Esophagus squamous epithelium (tissue), 5 donors: ENCODE measurements at places on chromosomes 4 and X.

DNA sequence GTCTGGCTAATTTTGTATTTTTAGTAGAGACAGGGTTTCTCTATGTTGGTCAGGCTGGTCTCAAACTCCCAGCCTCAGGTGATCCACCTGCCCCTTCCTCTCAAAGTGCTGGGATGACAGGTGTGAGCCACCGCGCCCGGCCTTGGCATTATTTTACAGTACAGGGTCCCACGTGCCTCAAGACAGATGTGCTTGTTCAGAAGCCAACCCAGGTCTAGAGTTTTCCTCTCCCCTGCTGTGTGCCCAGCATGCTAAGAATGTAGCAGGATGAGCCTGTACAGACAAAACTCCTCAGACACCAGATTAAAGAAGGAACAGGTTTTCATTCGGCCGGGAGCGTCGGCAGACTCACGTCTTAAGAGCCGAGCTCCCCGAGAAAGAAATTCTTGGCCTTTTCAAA lies 42.2 kb downstream of the CRLF2 start:
- H3K27ac ChIP-seq, result no peak overlapping the region
- H3K4me1 ChIP-seq, result no peaks in the 10 kb centered on the region
- H3K4me3 ChIP-seq, result no peak overlapping the region
- H3K27me3 ChIP-seq, result no peaks in the 10 kb centered on the region
- H3K36me3 ChIP-seq, result no peaks in the 10 kb centered on the region
- no peak for DNase-seq

DNA sequence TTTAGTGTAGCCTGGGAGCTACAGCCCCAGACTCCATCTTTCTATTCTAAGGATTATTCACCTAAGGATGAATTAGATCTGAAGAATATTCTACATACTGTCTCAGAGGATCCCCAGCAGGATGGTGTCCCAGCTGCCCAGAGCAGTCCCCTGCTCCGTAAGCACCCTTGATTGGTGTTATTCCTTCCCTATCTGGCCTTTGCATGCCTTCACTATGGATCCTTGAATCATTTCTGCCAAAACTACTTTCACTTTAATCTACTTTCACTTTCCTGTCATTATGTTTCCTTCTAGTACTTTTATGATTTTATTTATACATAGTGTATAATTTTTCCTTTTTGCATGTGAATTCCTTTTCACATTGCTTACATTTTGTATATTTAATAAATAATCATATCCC lies 39.2 kb downstream of the ARHGAP24 start:
- no peaks in the 10 kb centered on the region for H3K27me3 ChIP-seq
- H3K27ac ChIP-seq, result no peak overlapping the region
- no peaks in the 10 kb centered on the region for H3K4me1 ChIP-seq
- H3K4me3 ChIP-seq, result peak overlapping the region; percentile 6
- H3K36me3 ChIP-seq, result no peaks in the 10 kb centered on the region

GRCh38 chrX:41588271-41588670 lies 100.5 kb upstream of the GPR34 start:
- H3K36me3 ChIP-seq, result peaks cover 7% of the 10 kb centered on the region
- DNase-seq, result no peak
- no peak overlapping the region for H3K4me3 ChIP-seq

DNA sequence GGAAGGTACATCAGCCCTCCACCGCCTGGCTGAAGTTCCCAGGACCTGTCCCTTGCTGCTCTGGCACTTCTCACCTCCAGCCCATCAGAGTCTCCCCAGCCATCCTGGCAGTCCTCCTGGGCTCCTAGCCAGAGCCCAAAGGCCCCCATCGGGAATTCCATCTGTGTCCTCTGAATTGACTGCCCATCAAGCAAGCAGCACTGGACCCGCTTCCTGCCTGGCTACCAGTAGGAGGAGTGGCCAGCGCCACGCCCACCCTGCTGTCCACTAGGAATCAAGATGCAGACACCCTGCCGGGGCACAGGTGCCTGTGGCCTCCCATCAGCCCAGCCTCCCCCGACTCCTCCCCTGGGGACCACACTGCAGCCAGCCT lies 47.2 kb downstream of the C4orf50 start:
- H3K27ac ChIP-seq, result no peak overlapping the region
- DNase-seq, result no peak
- H3K4me1 ChIP-seq, result no peaks in the 10 kb centered on the region

- no peak for DNase-seq
- no peak overlapping the region for H3K4me3 ChIP-seq
- no peaks in the 10 kb centered on the region for H3K27me3 ChIP-seq
- no peak overlapping the region for H3K27ac ChIP-seq
- no peaks in the 10 kb centered on the region for H3K36me3 ChIP-seq
Measured at GRCh38 chr4:145490796-145491195, 9.1 kb downstream of the SMAD1 start.

GRCh38 chrX:916230-916599 lies 285.6 kb downstream of the SHOX start:
- no peak for DNase-seq
- H3K36me3 ChIP-seq, result no peaks in the 10 kb centered on the region
- no peaks in the 10 kb centered on the region for H3K27me3 ChIP-seq
- H3K27ac ChIP-seq, result no peak overlapping the region
- no peaks in the 10 kb centered on the region for H3K4me1 ChIP-seq
- no peak overlapping the region for H3K4me3 ChIP-seq

DNA sequence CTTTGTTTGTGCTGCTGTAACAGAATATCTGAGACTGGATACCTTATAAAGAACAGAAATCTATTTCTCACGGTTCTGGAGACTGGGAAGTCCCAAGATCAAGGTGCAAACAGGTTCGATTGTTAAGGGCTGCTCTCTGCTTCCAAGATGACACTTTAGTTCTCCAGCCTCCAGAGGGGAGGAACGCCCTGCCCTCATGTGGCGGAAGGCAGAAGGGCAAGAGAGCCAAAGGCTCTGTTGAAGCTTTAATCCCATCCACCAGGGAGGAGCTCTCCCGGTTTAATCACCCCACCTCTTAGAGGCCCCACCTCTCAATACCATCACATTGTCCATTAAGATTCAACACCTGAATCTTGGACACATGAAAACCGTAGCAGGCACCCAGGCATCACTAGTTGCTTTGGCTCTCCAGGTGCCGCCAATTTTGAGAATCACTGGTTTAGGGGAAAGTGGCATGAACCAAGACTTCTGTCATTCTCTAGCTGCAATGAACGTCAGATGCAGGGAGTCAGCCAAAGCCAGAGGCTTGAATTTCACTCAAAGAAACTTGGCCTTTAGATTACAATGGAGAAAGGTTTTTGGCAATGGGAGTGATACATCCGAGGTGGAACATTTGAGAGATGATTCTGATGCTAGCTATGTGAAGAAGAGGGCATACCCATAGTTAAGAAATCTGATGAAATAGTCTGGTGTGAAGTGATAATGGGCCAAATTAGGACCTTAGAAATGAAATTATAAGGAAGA lies 15.7 kb downstream of the FHL1 start:
- no peaks in the 10 kb centered on the region for H3K4me1 ChIP-seq
- peak overlapping the region; percentile 69 for H3K27ac ChIP-seq
- no peak overlapping the region for H3K4me3 ChIP-seq
- no peaks in the 10 kb centered on the region for H3K36me3 ChIP-seq
- DNase-seq, result no peak

DNA sequence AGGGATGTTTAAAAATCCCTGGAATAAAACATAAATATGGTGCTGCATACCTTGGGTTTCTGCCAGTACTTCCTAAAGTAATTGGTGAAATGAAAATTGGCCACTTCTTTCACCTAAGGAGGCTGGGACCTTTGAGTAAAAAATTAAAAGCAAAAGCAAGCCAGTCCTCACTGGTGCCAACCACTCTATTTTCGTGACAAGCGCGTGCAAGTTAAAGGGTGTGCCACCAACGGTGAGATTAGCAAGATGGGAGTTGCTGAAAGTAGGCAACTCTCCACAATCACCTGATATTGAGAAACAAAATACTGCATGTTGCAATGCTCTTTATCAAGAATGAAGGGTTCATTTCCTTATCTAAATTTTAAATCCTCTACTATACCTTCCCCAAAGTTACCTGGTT lies 19.7 kb upstream of the RTL9 start:
- peak overlapping the region; percentile 49 for H3K27ac ChIP-seq
- no peak overlapping the region for H3K4me3 ChIP-seq
- no peak for DNase-seq
- H3K4me1 ChIP-seq, result peaks cover 14% of the 10 kb centered on the region

- no peak overlapping the region for H3K4me3 ChIP-seq
- H3K27me3 ChIP-seq, result no peaks in the 10 kb centered on the region
- no peak for DNase-seq
- no peaks in the 10 kb centered on the region for H3K36me3 ChIP-seq
- H3K4me1 ChIP-seq, result no peaks in the 10 kb centered on the region
- H3K27ac ChIP-seq, result no peak overlapping the region
Measured at GRCh38 chr4:170446782-170447181, 357.0 kb upstream of the AADAT start.

DNA sequence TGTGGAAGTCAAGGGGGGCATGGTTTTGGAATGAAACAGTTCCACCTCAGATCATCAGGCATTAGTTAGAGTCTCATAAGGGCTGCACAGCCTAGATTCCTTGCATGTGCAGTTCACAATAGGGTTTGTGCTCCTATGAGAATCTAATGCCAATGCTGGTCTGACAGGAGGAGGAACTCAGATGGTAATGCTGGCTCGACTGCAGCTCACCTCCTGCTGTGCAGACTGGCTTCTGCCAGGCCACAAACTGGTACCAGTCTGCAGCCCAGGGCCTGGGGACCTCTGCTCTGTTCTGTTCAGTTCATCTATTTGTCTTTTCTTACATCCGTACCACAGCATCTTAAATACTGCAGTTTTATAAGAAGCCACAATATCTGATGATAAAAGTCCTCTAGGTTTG lies 12.2 kb upstream of the MSL3 start:
- no peak overlapping the region for H3K27ac ChIP-seq
- no peak overlapping the region for H3K4me3 ChIP-seq

GRCh38 chr4:183180096-183180495 lies 81.0 kb downstream of the WWC2 start:
- H3K27ac ChIP-seq, result no peak overlapping the region
- no peaks in the 10 kb centered on the region for H3K27me3 ChIP-seq
- no peaks in the 10 kb centered on the region for H3K4me1 ChIP-seq
- DNase-seq, result no peak
- no peaks in the 10 kb centered on the region for H3K36me3 ChIP-seq
- no peak overlapping the region for H3K4me3 ChIP-seq

- no peaks in the 10 kb centered on the region for H3K36me3 ChIP-seq
- DNase-seq, result no peak
- H3K27ac ChIP-seq, result no peak overlapping the region
- no peaks in the 10 kb centered on the region for H3K4me1 ChIP-seq
- no peaks in the 10 kb centered on the region for H3K27me3 ChIP-seq
- no peak overlapping the region for H3K4me3 ChIP-seq
Measured at GRCh38 chr4:164056426-164057142, 562.1 kb downstream of the TMA16 start.

DNA sequence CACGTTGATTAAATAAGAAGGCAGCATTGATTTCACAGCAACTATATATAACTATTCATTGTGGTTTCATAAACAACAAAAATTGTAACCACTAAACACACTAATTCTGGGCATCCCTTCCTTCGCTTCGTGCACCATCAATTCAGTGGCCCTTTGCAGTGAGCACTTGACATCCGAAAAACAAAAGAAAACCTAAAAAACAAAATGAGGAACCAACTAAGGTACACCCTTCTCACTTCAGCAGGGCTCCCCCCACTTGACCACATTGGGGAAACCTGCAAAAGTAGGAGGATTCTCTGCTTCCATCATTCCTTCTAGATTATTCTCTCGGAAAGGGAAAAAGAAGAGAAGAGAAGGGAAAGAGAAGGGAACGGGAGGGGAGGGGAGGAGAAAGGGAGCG lies 28.3 kb downstream of the NBDY start:
- H3K4me1 ChIP-seq, result no peaks in the 10 kb centered on the region
- no peak overlapping the region for H3K27ac ChIP-seq
- H3K36me3 ChIP-seq, result no peaks in the 10 kb centered on the region
- H3K4me3 ChIP-seq, result no peak overlapping the region
- no peak for DNase-seq
- no peaks in the 10 kb centered on the region for H3K27me3 ChIP-seq

DNA sequence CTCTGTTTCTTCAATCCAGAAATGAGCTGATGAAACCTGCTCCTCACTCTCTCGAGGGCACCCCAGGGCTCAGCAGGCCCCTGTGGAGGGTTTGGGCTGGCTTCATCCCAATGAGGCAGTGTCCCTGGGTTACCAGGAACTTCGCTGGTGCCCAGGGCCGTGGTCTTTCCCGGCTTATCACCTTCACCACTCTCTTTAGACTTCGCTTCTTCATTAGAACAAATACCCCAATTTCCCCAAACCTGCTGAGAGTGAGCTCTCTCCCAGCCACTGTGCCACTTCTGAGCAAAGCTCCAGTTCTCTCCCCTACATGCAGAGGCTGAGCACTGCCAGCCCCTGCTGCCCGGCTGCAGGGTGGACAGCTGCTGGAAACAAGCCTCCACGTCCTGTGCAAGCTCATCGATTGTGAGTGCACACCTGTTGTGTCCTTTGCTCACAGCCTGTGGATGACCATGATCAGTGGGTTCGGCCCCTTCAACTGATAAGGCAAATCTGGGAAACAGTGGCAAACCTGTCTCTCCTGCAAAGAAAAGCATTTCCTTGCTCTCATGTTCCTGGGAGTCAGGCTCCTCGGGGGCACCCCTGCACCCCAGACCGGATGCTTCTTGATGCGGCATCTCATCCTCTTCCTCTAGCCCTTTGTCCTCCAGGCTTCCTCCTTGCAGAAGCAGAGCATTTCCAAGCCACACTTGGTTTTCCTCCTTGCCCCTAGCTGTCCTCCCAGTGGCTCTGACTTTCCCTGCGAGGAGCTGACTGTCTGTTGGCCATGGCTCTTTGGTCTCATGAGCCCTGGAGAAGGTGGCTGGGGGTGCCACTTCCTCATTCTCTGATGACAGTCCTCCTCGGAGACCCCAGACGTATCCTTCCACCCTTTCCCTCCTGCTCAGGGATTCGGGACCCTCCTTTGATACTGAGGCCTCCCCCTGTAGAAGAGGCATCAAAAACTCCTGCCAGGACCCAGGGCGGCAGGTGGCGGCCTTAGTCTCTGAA lies 28.7 kb downstream of the C4orf50 start:
- peaks cover under 1% of the 10 kb centered on the region for H3K4me1 ChIP-seq
- no peak overlapping the region for H3K27ac ChIP-seq
- H3K36me3 ChIP-seq, result no peaks in the 10 kb centered on the region
- no peaks in the 10 kb centered on the region for H3K27me3 ChIP-seq
- no peak for DNase-seq
- H3K4me3 ChIP-seq, result no peak overlapping the region

- H3K27ac ChIP-seq, result no peak overlapping the region
- H3K36me3 ChIP-seq, result no peaks in the 10 kb centered on the region
- no peak overlapping the region for H3K4me3 ChIP-seq
- no peaks in the 10 kb centered on the region for H3K27me3 ChIP-seq
- DNase-seq, result no peak
Measured at GRCh38 chr4:72525938-72526337, 43.1 kb downstream of the ADAMTS3 start.

GRCh38 chrX:16123222-16123786 lies at the start of gene GRPR:
Gene GRPR, plus strand, starts transcription at chrX:16123565. Its CDS starts 389 bp downstream, at chrX:16123954.
- no peak within 1 kb of the TSS for H3K4me3 ChIP-seq
- no peak within 1 kb of the TSS for H3K27ac ChIP-seq
- no peaks in the 10 kb centered on the region for H3K4me1 ChIP-seq
- peak; percentile 1 for DNase-seq
- no peaks in the 10 kb centered on the region for H3K27me3 ChIP-seq
- no peaks in the 10 kb centered on the region for H3K36me3 ChIP-seq

GRCh38 chr4:20044966-20045365 lies 206.7 kb upstream of the SLIT2 start:
- no peak for DNase-seq
- H3K4me3 ChIP-seq, result no peak overlapping the region
- no peak overlapping the region for H3K27ac ChIP-seq
- H3K27me3 ChIP-seq, result no peaks in the 10 kb centered on the region

GRCh38 chr4:19945501-19945900 lies 306.2 kb upstream of the SLIT2 start:
- no peaks in the 10 kb centered on the region for H3K27me3 ChIP-seq
- H3K4me1 ChIP-seq, result no peaks in the 10 kb centered on the region
- no peaks in the 10 kb centered on the region for H3K36me3 ChIP-seq
- H3K4me3 ChIP-seq, result no peak overlapping the region
- no peak overlapping the region for H3K27ac ChIP-seq
- no peak for DNase-seq
